ENCODE measurements at places on chromosomes 5 and 9.

DNA sequence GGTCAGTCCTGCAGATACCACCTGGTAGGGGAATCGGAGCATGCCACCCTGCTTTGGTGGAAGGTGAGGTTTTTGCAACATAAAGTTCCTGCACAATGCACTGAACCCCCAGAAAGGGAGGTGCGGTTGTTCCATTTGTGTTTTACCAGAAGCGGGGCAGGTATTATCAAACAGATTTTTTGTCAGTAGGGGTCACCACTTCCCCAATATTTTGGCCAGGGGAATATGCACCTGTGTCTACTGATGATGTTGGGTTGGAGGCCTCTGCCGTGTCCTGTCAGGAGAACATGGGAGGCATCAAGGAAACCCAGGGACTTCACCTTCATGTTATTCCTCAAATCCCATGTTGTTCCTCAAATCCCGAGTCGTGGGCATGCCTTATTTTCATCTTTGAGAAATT is 438.7 kb downstream of the NTRK2 start:
- DNase-seq, result no peak

- no peak for DNase-seq
These were observed 2.2 kb downstream of the SARDH start for GRCh38 chr9:133735931-133736330.

- no peak for DNase-seq
These were observed 1.3 kb downstream of the PCDHGC4 start for GRCh38 chr5:141486091-141486490.

- peak; percentile 78 for DNase-seq
These were observed 44.0 kb upstream of the SVEP1 start for GRCh38 chr9:110623462-110624025.
